Endothelial cell (in vitro differentiated cells): ENCODE measurements at places on chromosomes 4 and X. TPM values are rescaled to one million over a fixed set of nuclear protein-coding genes. Genes with fewer than 3 reads are reported as not detected.

GRCh38 chr4:27861802-27862201 lies 1001.2 kb downstream of the STIM2 start:
- H3K27me3 ChIP-seq, result no peaks in the 10 kb centered on the region
- no peaks in the 10 kb centered on the region for H3K36me3 ChIP-seq
- H3K27ac ChIP-seq, result no peak overlapping the region
- DNase-seq, result no peak
- no peaks in the 10 kb centered on the region for H3K4me1 ChIP-seq

DNA sequence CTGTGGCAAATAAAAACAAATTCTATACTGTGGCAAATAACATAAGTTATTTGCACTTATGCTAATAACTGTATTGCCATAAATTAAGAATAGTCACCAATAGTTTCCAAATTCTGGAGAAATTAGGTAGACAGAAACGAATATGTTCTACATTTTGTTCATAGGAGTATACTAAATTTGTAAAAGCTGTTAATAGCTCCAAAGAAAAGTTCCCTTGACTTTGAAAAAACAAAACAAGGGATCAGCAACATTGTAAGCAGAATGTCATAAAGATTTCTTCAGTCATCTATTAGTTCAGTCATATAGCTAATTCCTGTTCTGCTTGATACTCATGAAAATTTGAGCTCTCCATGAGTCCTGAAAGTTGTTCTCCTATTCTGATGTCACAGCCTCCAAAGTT lies 1472.8 kb downstream of the C4orf33 start:
- H3K27ac ChIP-seq, result no peak overlapping the region
- H3K4me1 ChIP-seq, result no peaks in the 10 kb centered on the region
- no peak overlapping the region for H3K4me3 ChIP-seq
- DNase-seq, result no peak
- no peaks in the 10 kb centered on the region for H3K36me3 ChIP-seq

- peak; percentile 29 for DNase-seq
- no peaks in the 10 kb centered on the region for H3K36me3 ChIP-seq
- no peak within 1 kb of the TSS for H3K27ac ChIP-seq
- peaks cover 7% of the 10 kb centered on the region for H3K27me3 ChIP-seq
These were observed at the start of gene PNMA3 for GRCh38 chrX:153055871-153056749. Gene PNMA3 (plus strand): TSS chrX:153056470. CDS start chrX:153057056, 586 bp downstream.

- no peaks in the 10 kb centered on the region for H3K4me1 ChIP-seq
- no peak for DNase-seq
- no peak overlapping the region for H3K27ac ChIP-seq
- H3K36me3 ChIP-seq, result no peaks in the 10 kb centered on the region
- no peaks in the 10 kb centered on the region for H3K27me3 ChIP-seq
- H3K4me3 ChIP-seq, result no peak overlapping the region
These were observed 46.0 kb upstream of the RPL34 start for GRCh38 chr4:108574402-108574801.

DNA sequence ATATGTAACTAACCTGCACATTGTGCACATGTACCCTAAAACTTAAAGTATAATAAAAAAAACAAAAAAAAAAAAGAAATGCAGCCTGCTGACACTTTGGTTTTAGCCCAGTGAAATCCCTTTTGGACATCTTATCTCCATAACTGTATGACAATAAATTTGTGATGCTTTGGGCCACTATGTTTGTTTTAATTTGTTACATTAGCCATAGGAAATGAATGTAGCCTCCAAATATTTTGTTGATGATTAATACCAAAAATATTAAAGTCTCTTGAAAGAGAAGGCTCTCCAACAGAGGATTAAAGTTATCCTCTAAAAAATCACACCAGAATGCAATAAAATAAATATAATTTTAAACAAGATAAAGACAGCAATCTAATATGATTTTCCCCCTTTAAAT lies 852.7 kb upstream of the SLIT2 start:
- H3K4me3 ChIP-seq, result no peak overlapping the region
- H3K27ac ChIP-seq, result no peak overlapping the region
- H3K36me3 ChIP-seq, result no peaks in the 10 kb centered on the region
- no peaks in the 10 kb centered on the region for H3K4me1 ChIP-seq
- DNase-seq, result no peak
- H3K27me3 ChIP-seq, result no peaks in the 10 kb centered on the region

- DNase-seq, result no peak
- H3K4me1 ChIP-seq, result no peaks in the 10 kb centered on the region
- peaks cover 3% of the 10 kb centered on the region for H3K27me3 ChIP-seq
- peaks cover 5% of the 10 kb centered on the region for H3K36me3 ChIP-seq
These were observed 4.2 kb upstream of the AKAP17A start for GRCh38 chrX:1587161-1587560.

GRCh38 chr4:36614011-36614410 lies 332.6 kb downstream of the DTHD1 start:
- H3K4me3 ChIP-seq, result no peak overlapping the region
- no peak overlapping the region for H3K27ac ChIP-seq
- no peaks in the 10 kb centered on the region for H3K27me3 ChIP-seq
- DNase-seq, result no peak
- H3K36me3 ChIP-seq, result peaks cover 3% of the 10 kb centered on the region

GRCh38 chr4:56389558-56389957 lies 2.3 kb upstream of the AASDH start:
- DNase-seq, result no peak
- H3K4me1 ChIP-seq, result peaks cover 19% of the 10 kb centered on the region
- H3K27ac ChIP-seq, result no peak overlapping the region
- peaks cover 2% of the 10 kb centered on the region for H3K27me3 ChIP-seq
- peaks cover 3% of the 10 kb centered on the region for H3K36me3 ChIP-seq

- peak overlapping the region; percentile 76 for H3K4me3 ChIP-seq
- H3K4me1 ChIP-seq, result peaks cover 47% of the 10 kb centered on the region
- no peak for DNase-seq
- peaks cover 37% of the 10 kb centered on the region for H3K27me3 ChIP-seq
- H3K27ac ChIP-seq, result no peak overlapping the region
These were observed 511 bp upstream of the NKX6-1 start for GRCh38 chr4:84499624-84499982.

DNA sequence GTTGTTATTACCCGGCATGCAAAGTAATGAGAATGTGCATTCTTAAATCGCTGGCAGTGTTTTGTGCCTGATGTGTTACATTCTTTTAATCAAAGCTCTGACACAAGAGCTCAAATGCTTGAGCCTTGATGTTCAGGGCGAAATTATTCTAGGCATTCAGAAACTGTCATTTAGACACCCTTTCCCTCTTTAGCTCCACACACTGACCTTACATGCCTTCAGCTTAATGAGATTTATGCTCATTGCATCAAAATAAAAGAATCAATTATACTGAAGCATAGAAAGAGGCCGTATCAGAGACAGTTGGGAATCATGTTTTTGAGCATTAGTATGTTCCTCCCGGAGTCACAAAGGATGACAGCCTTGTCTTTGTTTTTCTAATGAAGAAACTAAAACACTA lies 56.7 kb downstream of the FAM114A1 start:
- DNase-seq, result no peak
- no peak overlapping the region for H3K27ac ChIP-seq
- no peak overlapping the region for H3K4me3 ChIP-seq
- peaks cover 5% of the 10 kb centered on the region for H3K36me3 ChIP-seq
- no peaks in the 10 kb centered on the region for H3K27me3 ChIP-seq

DNA sequence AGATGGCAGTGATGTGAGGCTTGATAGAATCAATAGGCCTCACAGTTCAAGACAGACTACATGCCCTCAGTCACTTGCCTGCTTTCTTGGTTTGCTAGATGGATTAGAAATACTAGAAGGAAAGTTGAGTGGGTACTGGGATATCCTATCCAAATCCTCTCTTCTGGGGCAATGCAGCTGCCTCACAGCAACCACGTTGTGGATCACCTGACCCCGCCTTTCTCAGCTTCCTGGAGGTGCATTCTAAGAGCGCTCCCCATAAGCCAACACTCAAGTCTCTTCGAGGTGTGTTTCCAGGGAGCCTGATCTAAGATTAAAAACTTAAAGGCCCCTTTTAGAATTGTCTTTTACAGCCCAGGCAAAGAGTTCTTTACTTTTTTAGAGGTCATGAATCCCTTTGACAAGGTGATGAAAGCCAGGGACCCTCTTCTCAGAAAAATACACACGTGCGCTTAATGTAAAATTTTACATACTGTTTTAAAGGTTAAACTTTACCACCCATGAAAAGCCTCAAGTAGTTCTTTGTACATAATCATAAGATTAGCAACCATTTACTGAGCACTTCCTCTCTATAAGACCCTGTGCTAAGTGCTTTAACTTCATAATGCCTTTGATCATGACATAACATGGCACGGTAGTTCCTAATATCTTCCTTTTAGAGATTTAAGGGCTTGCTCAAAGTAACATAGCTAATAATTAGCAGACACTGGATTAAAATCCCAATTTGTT lies 840 bp upstream of the RPL34 start:
- DNase-seq, result no peak
- peaks cover 24% of the 10 kb centered on the region for H3K4me1 ChIP-seq
- H3K27me3 ChIP-seq, result peaks cover 7% of the 10 kb centered on the region

DNA sequence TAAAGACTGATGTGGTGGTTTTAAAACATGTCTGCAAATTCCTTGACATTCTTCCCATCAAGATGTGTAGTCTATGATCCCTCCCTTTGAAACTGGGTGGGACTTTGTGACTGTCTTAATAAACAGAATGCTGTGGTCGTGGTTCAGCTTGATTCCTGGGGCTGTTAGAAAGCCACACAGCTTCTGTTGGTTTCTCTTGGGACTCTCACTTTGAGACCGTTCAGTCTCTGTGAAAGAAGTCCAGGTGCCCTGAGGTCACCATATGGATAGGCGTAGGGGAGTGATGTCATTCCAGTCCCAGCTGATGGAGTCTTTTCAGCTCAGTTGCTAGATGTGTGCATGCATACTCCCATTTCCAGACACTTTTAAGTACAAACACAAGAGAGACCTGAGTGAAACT lies 216.6 kb downstream of the KDR start:
- no peaks in the 10 kb centered on the region for H3K27me3 ChIP-seq
- peaks cover 3% of the 10 kb centered on the region for H3K36me3 ChIP-seq
- peak overlapping the region; percentile 84 for H3K27ac ChIP-seq
- no peak for DNase-seq
- peaks cover 35% of the 10 kb centered on the region for H3K4me1 ChIP-seq

- no peak for DNase-seq
- H3K27ac ChIP-seq, result no peak overlapping the region
- peaks cover 16% of the 10 kb centered on the region for H3K4me1 ChIP-seq
- H3K36me3 ChIP-seq, result no peaks in the 10 kb centered on the region
- H3K4me3 ChIP-seq, result no peak overlapping the region
These were observed 350.6 kb downstream of the CHIC1 start for GRCh38 chrX:73913580-73913979.

GRCh38 chrX:48700951-48701653 lies 4.6 kb downstream of the SUV39H1 start:
- H3K27me3 ChIP-seq, result peaks cover 1% of the 10 kb centered on the region
- no peak overlapping the region for H3K27ac ChIP-seq
- H3K4me3 ChIP-seq, result no peak overlapping the region
- H3K4me1 ChIP-seq, result peaks cover 7% of the 10 kb centered on the region

Gene HMGB2
- 160 TPM for total RNA-seq

Gene CT45A3
- total RNA-seq, result not detected

Gene PHOX2B
- total RNA-seq, result not detected

Gene KLHL4
- 80.9 TPM for total RNA-seq

Gene FAAH2
- 4.0 TPM for total RNA-seq

Gene MAGED4B
- 129 TPM for total RNA-seq

Gene FRMD7
- not detected for total RNA-seq

Gene CXCL10
- total RNA-seq, result not detected

Gene TIGD4
- 1.3 TPM for total RNA-seq

Gene NEUROG2
- not detected for total RNA-seq

Gene TBC1D1
- 139 TPM for total RNA-seq

Gene SPANXA1
- total RNA-seq, result not detected

Gene LDOC1
- 38.1 TPM for total RNA-seq
